OCI-LY7 (cell line): ENCODE measurements at places on chromosomes 5 and 9. TPM values are rescaled to one million over a fixed set of nuclear protein-coding genes. Genes with fewer than 3 reads are reported as not detected.

ENTREP1 gene
- total RNA-seq, result not detected in 2 replicates

NR4A3 gene
- 0.46 and 0.74 TPM in 2 replicates for total RNA-seq

SLC4A9 gene
- 2.6 and 5.1 TPM in 2 replicates for total RNA-seq

IL33 gene
- total RNA-seq, result not detected in 2 replicates

CAMK2A gene
- not detected in 2 replicates for total RNA-seq

CDKN2B gene
- 3.7 and 4.7 TPM in 2 replicates for total RNA-seq

DELE1 gene
- total RNA-seq, result 78.5 and 89.4 TPM in 2 replicates

TRIM41 gene
- 68.2 and 73.4 TPM in 2 replicates for total RNA-seq

ELAVL2 gene
- total RNA-seq, result not detected in 2 replicates

SLC25A2 gene
- 0.70 and 1.6 TPM in 2 replicates for total RNA-seq

SMIM33 gene
- not detected in 2 replicates for total RNA-seq

PCDH12 gene
- total RNA-seq, result not detected in 2 replicates

OTP gene
- not detected in 2 replicates for total RNA-seq

ATP10B gene
- not detected in 2 replicates for total RNA-seq

CTXN3 gene
- total RNA-seq, result not detected in 2 replicates

FBXO4 gene
- 0.40 TPM in 1 of 2 replicates, not detected in the other for total RNA-seq

C7 gene
- total RNA-seq, result not detected in 2 replicates

SEPTIN8 gene
- 12.8 and 15.5 TPM in 2 replicates for total RNA-seq

CACNA1B gene
- total RNA-seq, result not detected in 2 replicates

F12 gene
- 3.0 and 3.8 TPM in 2 replicates for total RNA-seq

CD74 gene
- total RNA-seq, result 1,759 and 1,769 TPM in 2 replicates

QRFP gene
- not detected in 2 replicates for total RNA-seq

PSD2 gene
- total RNA-seq, result 0.11 and 0.15 TPM in 2 replicates

LRRC19 gene
- total RNA-seq, result not detected in 2 replicates

TCF7 gene
- 0.97 and 1.9 TPM in 2 replicates for total RNA-seq

ROR2 gene
- total RNA-seq, result 0.10 and 0.17 TPM in 2 replicates

SH3RF2 gene
- not detected in 2 replicates for total RNA-seq

KDM4C gene
- 60.2 and 60.3 TPM in 2 replicates for total RNA-seq
